C1 segment of cervical spinal cord (tissue), 14 donors: ENCODE measurements at places on chromosomes 5 and 9.

- no peak for DNase-seq
Measured at GRCh38 chr5:36177715-36178523, 26.0 kb downstream of the SKP2 start.

DNA sequence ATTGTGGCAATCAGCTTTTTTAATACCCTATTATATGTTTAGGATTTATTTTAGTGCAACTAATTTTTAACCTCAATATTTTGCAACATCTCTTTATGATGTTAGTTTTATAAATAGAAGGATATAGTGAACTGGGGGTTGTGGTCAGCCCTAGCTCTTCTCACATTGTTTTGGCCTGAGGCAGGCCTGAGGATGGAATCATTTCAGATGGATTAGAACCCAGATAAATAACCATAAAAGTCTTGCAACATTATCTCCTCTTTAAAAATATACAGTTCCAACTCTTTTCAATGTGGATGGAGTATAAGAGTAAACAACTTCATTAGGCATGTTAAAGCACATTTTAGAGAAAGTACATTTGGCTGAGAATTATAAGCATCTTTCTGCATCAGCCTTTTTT is 522.7 kb downstream of the NR2F1-AS1 start:
- DNase-seq, result no peak

DNA sequence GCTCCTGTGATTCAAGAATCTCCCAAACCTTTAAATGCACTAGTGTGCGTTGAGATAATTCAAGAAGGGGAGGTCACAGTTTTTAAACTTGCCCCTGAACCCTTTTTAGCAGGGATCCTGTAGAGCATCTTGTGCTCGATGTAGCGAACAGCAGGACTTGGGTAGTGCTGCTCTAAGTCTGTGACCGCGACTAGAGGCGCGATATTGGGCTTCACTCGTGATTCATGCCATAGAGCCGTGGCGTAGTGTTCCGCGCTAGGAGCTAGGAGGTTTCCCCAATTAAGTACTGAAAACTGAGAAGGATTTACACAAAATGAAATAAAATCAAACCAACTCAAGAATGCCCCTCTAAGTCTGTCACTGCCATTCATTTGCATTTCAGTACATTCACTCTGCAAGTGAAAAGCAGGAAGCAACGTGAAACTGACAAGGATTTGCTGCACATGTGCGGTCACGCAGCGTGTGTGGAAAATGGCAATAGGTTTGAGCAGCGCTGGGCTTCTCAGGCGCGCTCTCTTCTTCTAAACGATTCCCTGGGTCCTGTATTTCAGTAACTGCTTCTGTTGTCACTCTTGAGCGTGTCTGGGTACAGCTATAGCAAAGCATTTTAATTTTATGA is 1135.9 kb upstream of the WWC1 start:
- DNase-seq, result no peak

GRCh38 chr5:176440927-176441706 is 7.1 kb upstream of the FAF2 start:
- DNase-seq, result no peak

DNA sequence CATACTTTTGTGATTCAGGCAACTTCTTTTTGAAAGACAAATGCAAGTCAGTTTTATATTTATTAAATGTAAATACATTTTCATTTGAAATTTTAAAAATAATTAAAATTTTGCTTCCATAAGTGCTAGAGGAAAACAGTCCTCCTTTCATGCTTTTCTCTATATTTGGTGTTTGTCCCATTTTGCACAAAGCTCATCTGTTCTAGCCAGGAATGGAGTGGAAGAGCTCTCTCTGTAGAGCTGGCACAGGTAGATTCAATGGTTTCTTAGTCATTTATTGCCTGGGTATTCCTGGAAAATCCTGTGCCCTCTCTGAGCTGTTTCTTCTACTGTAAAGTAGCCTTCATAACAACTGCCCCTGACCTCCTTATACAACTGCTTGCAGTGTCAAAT is 267.6 kb upstream of the HAPLN1 start:
- no peak for DNase-seq

DNA sequence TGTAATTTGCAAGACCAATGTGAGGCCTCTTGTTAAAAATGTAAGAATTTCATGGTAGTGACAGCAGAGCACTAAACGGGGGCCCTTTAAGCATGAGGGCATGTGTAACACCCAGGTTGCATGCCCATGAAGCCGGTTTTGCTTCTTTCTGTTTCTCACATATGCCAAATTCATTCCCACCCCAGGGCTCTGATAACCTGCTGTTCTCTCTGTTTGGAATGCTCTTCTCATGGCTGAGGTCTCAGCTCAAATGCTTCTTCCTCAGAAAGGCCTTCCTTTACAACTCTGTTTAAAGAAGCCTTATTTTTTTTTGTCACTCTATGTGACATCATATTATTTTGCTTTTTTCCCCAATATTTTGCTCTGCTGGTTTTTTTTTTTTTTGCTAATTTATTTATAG is 369.0 kb downstream of the KIAA0825 start:
- no peak for DNase-seq

DNA sequence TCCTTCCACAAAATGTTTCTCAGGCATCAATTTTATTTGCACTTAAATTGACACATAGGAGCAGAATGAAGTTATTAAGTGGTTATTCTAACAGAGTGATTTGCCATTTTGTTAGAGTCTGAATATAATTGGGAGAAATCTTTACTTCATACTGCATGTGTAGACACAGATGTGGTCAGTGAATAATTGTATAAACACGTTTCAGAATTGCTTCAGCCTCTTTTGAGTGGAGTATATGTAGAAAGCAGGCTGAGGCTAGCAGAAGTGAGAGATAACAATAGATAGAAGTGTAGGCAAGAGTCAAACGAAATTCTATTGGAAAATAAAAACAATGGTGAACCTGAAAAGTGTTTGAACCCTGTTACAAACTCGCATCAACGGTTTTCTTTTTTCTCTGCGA is 270.7 kb downstream of the TMEM167A start:
- no peak for DNase-seq

DNA sequence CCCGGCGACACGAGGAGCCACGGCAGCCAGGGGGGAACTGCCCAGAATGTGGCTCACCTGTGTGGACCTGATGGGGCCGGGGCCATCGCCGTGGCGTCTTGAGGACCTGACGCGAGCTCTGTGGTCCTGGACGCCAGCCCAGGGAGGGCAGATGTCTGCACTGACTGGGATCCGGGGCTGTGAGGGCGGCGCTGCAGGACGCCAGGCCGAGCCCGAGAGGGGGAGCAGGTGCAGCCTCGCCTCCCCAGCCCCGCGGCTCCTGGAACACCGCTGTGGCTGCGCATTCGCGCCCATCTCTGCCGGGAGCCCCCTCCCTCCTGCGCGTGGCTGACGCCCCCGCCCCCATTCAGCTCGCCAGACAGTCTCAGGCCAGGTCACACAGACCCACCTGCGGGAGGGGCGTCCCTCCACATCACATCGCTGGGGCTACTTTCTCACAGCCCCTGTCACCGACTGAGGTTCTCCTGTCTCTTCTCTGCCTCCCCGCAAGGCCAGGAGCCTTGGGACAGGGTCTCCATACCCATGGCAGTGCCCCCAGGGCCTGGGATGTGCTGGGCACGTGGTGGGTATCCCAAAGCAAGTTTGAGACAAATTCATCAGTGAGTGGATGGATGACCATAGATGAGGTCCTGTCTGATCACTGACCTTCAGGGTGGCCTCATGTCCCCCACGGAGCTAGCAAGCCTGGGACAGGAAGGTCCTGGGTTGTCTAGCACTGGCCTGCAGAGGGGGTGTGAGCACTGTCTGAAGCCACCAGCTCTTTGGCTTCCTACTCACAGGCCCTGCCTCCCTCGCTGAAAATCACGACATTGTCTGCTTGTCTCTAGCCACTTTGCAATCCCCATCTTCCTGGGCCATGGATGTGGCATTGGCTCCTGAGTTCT is 47.3 kb downstream of the RASGEF1C start:
- DNase-seq, result peak; percentile 41

DNA sequence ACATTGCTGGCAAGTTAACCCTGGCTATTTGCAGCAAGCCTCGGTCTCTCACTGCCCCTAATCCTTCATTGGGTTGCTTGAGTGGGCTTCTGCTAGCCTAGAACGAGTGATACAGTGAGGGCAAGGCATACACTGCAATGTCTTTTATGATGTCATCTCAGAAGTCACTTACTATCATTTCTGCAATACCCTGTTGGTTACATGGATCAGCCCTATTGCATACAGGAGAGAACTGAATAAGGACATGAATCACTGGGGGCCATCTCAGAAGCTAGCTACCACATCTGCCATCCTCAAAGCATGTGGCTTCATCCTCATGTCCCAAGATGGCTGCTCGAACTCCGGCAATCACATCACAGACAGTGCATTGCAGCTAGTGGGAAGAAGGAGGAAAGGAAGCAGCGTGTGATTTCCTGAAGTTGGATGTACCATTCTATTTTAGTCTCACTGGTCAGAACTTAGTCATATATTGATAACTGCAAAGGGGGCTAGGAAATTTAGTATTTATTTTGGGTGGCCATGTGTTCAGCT is 33.3 kb upstream of the CDKN2AIPNL start:
- no peak for DNase-seq

DNA sequence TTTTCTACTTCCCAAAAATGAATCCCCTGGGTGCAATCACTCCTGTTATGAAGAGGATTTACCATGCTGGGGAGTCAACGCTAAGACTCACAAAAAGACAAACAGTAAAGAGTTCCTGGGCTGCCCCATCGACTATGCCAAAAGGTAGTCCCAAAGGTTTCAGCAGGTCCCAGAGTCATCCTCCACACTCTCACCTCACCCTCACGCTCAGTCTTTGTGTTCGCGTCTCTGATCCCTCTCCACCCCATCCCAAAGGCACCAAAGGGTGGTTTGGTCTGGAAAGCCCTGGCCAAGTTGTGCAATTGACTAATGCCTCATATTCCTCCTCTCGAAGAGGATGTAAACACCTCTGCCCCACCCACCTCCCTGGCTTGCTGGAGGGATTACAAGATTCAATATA is 240.2 kb upstream of the NFIL3 start:
- DNase-seq, result no peak

DNA sequence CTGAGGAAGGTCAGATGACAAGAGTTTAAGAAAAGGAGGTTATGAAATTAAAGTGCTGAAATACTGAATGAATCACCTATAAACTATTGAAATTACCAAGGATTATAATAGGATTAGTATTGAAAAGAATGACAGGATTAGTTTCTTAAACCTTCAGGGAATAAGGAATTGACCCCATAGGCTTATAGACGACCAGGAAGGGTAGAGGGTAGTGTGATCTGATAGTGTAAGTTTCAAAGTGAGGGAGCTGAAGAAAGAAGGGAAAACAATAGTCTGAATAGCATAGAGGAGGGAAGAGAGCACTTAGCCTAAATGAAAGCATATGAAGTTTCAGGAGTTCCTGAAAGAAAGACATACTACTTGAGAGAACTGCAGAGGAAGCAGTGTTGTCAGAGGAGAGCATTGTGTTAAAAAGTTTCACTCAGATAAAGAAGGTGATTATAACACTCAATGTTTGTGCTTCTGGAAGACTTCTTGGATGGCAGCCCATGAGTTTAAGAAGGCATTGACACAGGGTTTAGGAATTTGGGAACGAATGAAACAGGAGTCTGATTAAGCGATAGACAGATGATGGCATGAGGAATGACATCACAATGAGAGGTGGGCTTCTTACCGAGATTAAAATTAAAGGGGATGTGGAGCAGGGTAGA is 557.9 kb upstream of the GRAMD2B start:
- no peak for DNase-seq

DNA sequence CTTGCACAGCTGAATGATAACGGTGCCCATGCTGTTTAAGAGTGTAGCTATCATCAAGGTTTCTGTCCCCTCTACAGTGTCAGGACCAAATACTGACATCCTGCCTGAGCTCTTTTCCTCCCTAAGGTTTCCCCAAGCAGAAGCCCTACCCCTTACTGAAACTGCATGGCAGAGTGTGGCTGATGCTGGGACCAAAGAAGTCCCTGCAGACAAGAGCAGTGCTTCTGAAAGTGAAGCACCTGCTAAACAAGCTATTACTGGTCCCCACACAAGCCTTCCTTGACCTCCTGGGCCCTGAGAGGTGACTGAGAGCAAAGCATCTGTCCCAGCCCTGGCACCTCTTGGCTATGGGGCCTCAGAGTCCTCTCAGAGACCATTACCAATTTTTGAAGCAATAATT is 56.1 kb downstream of the CFAP90 start:
- DNase-seq, result no peak

DNA sequence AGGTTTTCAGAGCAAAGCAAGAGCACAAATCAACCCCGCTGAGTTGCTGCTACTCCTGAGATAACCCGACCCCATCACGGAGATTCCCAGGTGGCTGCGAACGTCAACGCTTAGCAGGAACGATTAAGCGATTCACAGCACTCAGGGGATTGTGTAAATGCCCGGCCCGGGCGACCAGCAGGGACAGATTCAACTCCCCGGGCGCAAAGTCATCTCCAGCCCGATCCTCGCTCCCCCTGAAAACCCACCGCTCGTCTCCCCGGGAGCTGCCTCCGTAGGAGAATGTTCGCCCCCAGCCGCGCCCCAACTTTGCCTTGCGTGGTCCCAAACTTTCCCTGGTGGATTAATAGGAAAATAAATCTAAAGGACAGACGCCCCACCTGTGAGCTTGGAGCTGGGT is 685 bp downstream of the SLC24A2 start:
- no peak for DNase-seq

- no peak for DNase-seq
Measured at GRCh38 chr9:128168731-128169308, 8.8 kb downstream of the BBLN start.

GRCh38 chr5:150780187-150780692 is 1.7 kb downstream of the SMIM3 start:
- peak; percentile 4 for DNase-seq

- DNase-seq, result no peak
Measured at GRCh38 chr5:136182618-136183017, 10.3 kb downstream of the SMIM32 start.

DNA sequence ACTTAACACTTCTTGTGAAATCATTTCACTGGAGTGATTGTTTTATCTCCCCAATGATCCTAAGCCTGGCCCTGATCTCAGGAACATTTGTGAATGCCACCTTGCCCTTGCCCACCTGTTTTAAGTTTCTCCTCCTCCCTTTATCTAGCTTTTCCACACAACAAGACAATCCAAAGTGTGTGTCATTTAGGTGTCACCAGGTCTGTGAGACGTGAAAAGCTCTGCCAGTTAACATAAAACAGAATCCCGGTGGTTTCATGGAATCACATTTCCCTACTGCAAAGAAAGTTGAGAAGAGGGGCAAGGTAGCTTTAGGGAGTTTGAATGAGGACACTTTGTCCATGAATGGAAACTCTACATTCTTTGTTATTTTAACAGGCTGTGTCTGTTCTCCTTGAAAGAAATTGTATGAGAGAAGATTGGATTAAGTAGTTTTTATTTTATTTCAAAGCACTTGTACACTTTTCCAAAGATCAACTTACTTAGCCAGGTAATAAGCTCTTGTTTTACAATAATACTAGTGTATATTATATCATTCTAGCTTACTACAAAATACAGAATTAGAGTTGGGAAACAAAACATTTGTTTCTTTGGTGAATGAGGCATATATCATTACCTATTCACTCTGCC is 239.0 kb downstream of the ISL1 start:
- no peak for DNase-seq
